Progenitor cell of endocrine pancreas (in vitro differentiated cells): ENCODE measurements at places on chromosomes 3 and 15.

GRCh38 chr3:175129126-175129525 lies 270.0 kb downstream of the NAALADL2 start:
- DNase-seq = no peak

DNA sequence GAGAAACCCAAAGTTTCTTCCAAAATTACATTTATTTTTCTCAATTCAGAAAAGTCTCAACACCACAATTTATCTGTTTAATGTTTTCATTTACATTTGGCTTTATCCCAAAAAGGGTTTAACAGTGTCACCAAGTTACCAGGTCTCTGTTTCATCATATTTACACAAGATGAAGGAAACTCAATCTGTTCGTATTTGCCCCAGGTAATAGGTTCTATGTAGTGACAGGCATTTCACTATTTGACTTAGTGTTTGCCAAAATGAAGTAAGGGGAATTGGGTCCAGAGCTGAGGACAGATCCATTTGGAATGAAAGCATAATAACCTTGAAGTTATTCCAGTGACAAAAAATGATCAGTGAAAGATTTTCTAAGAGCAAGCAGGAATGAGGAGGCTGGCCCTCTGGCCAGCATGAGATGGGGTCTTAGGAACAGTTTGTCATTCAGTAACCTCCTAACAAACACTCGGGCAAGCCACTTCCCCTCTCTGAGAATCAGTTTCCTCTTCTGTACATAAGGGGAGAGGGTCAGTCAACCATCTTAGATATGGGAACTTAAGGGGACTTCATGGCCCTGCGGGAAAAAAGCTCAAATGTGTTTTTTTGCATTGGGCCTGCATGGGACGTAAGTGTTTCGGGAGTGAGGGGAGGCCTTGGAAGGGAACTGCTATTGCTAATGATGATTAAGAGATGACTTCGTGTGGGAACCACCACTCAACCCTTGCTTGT lies 31.8 kb downstream of the UMPS start:
- DNase-seq = no peak

DNA sequence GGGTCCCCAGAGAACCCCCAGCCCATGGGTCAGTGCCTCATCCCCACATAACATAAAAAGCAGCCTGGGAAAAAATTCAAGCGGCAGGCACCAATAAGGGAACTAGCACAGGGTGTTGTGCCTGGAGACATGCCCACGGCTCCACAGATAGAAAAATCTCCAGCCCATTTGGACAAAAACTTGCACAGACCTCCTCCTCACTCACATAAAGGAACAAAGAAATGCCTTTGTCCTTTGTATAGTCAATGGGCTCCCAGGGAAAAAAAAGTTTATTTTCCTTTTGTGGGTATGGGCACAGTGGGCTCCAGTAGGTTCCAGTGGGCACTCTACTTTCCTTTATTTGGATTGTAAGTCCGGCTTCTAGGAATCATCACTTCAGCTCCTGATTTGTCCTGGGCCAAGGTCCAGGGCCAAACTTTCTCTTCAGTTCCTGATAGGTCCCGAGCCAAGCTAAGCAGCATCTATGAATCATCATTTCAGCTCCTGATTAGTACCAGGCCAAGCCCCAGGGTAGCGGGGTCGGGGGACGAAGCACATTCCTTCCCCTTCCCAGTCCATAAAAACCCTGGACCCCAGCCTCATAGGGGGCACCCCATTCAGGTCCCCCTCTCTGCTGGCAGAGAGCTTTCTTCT lies 1.6 kb upstream of the DNAH12 start:
- no peak for DNase-seq

DNA sequence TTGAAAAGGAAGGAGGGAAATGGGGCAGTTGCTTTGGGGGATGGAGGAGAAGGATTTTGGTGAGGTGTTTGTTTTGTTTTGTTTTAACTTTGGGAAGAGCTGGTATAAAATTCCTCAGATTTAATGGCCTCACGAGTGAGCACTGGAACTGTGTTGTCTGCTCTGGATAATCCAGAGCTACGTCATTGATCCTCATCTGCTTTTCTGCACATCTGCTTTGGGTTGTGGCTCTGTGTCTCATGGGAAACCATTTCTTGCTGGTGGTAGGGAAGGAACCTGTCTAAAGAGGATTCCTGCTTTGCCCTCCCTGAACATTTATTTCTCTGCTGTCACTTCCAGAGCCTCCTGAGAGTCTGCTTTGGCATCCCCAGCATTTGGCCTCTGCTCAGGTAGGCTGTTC lies 3.1 kb downstream of the SNRK start:
- DNase-seq = no peak

- DNase-seq = no peak
Observed at GRCh38 chr3:4846543-4846942, 132.7 kb upstream of the BHLHE40 start.

GRCh38 chr15:28969511-28970085 lies 83.8 kb downstream of the APBA2 start:
- no peak for DNase-seq
